Posterior vena cava (tissue), 2 donors: ENCODE measurements at places on chromosomes 5 and 9. TPM values are rescaled to one million over a fixed set of nuclear protein-coding genes. Genes with fewer than 3 reads are reported as not detected.

- DNase-seq, result no peak
Measured at GRCh38 chr9:98158071-98158831, 34.2 kb downstream of the CORO2A start.

DNA sequence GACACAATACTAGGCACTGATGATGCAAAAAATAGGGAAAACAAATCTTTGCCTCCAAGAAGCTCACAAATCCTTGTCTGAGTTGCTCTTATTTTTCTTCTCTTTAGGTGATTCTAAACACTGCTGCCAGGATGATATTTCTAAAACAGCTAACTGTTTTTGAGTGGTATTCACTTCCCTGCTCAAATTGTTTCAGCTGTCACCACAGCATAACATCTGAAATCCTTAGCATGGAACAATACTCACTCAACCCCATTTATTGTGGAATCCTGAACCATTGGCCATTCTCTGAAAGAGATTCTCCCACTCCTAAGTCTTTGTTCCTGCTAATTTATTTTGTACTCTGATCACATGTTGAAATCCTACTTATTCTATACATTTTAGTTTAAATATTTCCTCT, 4.8 kb upstream of the SHOC1 start:
- no peak for DNase-seq

GRCh38 chr9:128940271-128940921, 7.0 kb downstream of the DOLK start:
- peak; percentile 81 for DNase-seq

GRCh38 chr5:135186662-135187522, 152.9 kb upstream of the PITX1 start:
- no peak for DNase-seq

- DNase-seq, result no peak
Measured at GRCh38 chr5:150181027-150181426, 8.8 kb upstream of the SLC6A7 start.

DNA sequence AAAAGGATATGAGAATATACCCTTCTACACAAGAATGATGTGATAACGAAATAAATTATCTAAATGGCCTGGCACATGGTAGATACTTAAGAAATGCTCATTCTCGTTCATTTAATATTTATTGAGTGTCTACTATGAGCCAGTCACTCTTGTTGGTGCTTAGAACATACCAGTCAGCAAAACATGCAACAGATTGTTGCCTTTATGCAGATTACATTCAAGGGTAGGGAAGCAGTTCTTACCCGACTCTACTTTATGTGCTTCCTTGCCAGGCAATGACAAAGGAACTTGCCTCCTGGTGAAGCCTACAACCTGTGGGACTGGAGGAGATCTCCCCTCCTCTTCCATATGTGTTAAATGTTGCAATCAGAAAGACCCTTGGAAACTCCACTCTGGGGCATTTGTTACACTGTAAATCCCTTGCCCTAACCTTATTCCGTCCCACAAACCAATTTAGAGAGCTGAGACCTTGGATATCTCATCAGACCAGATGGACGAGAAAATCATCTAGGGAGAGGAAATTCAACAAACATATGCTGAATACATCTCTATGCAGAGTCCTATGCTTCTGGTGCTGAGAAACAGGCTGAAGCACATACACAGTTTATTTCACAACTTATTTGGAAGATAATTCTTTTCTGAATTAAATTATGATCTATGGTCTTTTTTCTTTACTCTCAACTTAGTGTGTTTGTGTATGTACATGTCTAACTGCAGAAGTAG, 128.1 kb upstream of the TRIM32 start:
- no peak for DNase-seq

DNA sequence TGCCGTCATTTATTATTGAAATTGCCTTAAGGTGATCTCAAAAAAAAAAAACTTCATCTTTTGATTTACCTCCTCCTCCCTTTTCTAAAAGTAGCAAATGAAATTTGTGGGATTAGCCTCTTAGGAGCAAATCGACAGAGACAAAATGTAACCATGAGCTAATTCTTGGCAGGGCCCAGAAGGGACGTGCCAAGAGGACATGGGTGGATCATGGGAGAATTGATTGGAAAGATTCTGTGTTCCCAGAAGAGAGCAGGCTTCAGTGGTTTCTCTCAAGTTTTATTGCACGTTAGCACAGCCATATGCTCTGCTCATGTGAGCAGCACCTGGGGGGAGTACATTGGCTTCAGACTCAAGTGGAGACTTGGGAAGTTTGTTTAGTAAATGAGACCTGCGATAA, 394.6 kb downstream of the ELAVL2 start:
- DNase-seq, result no peak

DNA sequence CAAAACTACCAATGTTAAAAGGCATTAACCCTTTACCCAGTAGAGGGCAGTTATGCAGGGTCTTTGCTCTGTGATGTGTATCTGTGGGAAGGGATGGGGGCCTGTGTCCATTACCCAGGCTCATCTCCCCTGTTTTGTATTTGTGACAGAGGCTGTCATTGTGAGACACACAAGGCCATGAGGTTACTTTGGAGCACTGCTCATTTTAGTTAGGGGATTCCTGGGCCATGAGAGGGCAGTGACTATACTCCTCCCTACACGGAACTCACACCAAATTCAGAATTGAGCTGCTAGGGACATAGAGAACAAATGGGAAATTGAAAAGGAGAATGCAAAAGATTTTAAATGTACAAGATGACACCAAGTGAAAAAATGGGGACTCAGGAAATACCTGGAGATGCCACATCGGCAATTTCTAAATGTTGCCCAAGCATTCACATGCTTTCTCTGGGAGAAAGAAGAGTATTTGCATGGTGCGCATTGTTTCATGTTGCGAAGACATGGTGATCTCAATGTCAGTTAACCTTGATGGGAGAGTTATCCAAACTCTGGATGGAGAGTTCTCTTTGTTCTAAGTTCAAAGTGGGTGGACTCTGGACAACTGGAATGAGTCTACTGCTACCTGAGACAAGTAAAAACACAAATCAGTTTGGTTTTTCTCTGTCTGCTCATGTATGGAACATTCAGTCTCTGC, 32.5 kb downstream of the C9orf152 start:
- DNase-seq, result no peak

DNA sequence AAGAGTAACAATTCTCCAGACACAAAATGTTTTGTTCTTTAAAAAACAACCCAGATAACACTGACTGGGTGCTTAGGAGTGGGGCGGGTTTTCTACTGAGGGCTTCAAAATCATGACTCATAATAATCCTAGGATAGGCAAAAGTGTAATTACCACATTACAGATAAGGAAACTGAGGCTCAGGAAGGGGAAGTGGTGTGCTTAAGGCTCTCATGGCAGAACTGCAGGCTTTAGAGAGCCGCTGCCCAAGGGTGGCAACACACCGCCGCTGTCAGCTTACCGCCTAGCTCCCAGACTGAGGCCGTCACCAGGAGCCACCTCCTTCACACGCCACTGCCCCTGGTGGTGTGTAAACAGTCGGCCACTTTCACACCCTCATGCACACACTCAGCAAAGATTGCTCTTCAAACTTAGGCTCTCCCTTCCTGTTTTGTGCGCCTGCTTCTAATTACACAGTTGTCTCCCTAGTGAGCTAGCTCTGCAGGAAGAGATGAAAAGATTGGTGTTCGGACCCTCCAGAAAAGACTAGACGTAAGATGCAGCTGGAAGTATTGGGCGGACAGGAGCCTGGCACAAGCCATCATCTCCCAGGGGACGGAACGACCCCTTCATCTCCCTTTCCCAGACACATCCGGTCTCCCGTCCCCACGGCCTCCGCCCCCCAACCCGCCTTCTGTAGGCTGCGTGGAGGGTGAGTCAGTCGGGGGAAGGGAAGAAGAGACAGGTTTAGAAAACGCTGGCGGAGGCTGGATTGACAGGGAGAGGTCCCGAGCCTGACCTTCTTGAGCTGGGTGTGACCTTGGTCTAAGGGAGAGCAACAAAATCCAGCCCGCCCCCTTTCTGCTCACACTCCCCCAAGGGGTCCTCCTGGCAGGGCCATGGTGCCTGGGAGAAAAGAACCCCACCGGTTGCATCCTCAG, 162.7 kb downstream of the SYK start:
- DNase-seq, result no peak

- DNase-seq, result no peak
Measured at GRCh38 chr5:125894383-125894782, 528.8 kb upstream of the GRAMD2B start.

GRCh38 chr5:61298580-61298979, 33.5 kb upstream of the ZSWIM6 start:
- no peak for DNase-seq

GRCh38 chr9:99272836-99273235, 50.8 kb downstream of the SEC61B start:
- no peak for DNase-seq

GRCh38 chr5:4542145-4542778, 597.9 kb upstream of the ADAMTS16 start:
- no peak for DNase-seq

GRCh38 chr5:135578305-135578684, 496 bp downstream of the CXCL14 start:
- no peak for DNase-seq

DNA sequence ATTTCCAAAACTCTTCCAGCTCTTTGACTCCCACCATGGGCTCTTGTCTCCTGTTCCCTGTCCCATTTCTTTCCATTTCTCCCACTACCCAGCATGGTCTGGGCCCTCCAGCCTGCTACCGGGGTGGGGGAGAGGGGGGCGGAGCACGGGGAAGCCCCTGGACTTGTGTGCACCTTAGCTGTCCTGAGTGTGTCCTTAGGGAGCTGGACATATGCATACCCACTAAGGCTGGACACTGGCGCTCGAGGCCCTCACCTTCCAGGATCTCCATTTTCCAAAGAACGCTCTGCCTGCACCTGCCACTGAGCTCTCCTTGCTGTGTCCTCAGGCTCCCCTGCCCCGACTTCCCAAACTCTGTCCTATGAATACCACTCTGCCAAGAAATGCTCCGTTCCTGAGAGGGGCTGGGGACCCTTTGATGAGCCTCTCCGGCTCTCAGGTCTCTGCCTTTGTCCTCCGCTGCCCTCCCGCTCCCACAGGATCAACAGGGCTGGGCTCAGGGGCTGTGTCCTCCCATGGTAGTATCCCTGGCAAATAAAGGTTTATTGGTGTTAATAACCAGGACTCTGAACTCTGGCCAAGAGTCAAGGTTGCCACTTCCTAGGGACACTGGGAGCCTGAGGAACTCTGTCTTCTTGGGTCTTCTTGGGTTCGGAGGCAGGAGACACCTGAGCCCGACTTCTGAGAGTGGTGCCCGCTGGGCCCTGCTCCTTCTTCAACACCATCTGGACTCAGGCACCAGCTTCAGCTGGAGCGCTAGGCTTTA, 831 bp upstream of the SHROOM1 start:
- no peak for DNase-seq

DNA sequence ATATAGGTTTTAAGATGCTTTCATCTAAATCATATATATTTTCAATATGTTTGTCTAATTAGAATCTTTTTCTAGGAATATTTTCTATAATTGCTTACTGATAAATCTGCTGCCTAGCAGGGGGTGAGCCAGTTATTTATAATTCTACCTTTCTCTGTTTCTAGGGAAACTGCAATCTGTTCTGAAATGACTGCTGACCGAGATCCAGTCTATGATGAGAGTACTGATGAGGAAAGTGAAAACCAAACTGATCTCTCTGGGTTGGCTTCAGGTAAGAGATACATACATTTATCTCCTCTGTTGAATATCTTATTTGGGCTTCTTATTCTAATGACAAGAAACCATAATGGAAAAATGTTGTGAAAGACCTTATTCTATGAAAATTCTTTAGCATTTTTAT, 127.3 kb downstream of the XRCC4 start:
- DNase-seq, result no peak

DNA sequence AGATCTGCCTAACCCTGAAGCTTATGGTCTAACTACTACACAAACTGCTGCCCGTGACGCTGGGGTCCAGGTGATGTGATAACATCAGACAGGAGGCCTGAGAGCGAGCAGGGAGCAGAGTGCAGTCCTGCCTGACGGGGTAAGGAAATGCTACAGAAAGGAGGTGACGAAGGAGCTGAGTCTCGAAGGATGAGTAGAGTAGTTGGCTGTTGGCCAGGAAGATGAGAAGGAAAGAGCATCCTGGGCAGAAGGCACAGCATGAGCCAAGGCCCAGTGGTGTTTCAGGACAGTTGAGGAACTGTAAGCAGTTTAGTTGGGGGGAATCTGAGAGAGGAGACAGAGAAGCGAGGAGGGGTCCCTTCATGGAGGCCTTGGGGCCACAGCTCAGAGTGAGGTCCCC, 136.0 kb upstream of the TBC1D2 start:
- DNase-seq, result no peak

- no peak for DNase-seq
Measured at GRCh38 chr5:72082048-72082447, 25.2 kb upstream of the MAP1B start.

- DNase-seq, result no peak
Measured at GRCh38 chr9:105344283-105344682, 99.8 kb downstream of the SLC44A1 start.

DNA sequence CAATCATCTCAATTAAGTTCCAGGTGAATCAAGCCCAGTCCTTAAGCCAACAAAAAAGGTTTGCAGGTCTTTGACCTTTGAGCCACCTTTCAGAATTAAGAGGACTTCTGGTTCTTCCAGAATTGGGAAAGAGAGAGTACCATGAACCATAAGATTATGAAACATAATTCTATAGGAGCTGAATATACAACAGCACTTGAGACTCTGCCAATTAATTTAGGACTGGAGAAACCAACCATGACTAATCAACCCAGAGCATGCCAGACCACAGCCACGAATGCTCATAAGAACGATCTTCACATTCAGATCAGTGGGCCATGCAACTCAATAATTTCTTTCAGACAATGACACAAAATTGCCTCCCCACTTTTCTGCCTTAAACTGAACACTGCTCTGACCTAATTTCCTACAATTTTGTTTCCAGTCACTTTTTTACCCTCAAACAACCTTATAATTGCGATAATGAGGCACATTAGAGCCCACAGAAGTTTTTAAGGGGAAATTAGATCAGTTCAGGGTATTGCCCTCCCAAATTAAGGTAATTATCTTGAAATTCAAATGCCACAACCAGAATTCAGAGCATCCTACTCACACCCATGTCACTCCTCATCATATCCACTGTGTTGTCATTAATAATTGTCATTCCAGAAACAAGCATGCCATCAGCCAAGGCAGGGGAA, 213.4 kb downstream of the ATPSCKMT start:
- no peak for DNase-seq

GRCh38 chr5:137101544-137101943, 397.6 kb downstream of the SPOCK1 start:
- no peak for DNase-seq

- no peak for DNase-seq
Measured at GRCh38 chr5:42884326-42884725, 72.6 kb upstream of the SELENOP start.

GRCh38 chr5:32264957-32265572, 47.7 kb downstream of the MTMR12 start:
- DNase-seq, result no peak

GRCh38 chr9:12955510-12956163, 180.8 kb downstream of the LURAP1L start:
- DNase-seq, result no peak

- DNase-seq, result no peak
Measured at GRCh38 chr5:174459071-174459702, 265.2 kb upstream of the MSX2 start.

GRCh38 chr5:92147266-92147665, 764.1 kb upstream of the ARRDC3 start:
- DNase-seq, result no peak

The RNF183 gene
- not detected for total RNA-seq

The NUDT12 gene
- 10.1 TPM for total RNA-seq

The IFNB1 gene
- total RNA-seq, result not detected

The FOXD4L3 gene
- not detected for total RNA-seq

The GRXCR2 gene
- total RNA-seq, result not detected

The TAF1L gene
- total RNA-seq, result 0.05 TPM

The KCTD16 gene
- total RNA-seq, result 0.24 TPM

The SPINK7 gene
- not detected for total RNA-seq

The LMBRD2 gene
- 12.3 TPM for total RNA-seq

The PCDHGA9 gene
- total RNA-seq, result 7.2 TPM

The WNT8A gene
- total RNA-seq, result not detected
